Mucosa of descending colon (tissue), 3 donors: ENCODE measurements at places on chromosomes 5 and 9. TPM values are rescaled to one million over a fixed set of nuclear protein-coding genes. Genes with fewer than 3 reads are reported as not detected.
A peak's percentile ranks its signal among the peaks of the same experiment; 100 is the strongest.

DNA sequence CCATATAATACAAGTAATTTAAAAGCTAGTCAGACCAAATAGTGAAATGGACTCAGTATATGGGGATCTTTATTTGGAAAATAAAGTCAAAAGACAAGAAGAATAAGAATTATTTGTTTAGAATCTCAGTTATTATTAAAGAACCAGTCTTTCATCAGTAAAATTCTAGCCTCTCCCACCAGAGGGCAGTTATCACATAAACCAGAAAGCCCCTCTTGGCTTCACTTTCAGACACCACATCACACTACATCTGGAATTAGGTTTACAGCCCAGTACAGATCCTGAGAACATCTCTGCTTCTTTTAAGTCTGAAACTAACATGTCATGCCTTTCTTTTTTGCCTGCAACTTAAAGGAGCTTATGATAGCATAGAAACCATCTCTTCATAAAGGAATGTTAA lies 12.2 kb upstream of the HSPB3 start:
- no peak for DNase-seq

DNA sequence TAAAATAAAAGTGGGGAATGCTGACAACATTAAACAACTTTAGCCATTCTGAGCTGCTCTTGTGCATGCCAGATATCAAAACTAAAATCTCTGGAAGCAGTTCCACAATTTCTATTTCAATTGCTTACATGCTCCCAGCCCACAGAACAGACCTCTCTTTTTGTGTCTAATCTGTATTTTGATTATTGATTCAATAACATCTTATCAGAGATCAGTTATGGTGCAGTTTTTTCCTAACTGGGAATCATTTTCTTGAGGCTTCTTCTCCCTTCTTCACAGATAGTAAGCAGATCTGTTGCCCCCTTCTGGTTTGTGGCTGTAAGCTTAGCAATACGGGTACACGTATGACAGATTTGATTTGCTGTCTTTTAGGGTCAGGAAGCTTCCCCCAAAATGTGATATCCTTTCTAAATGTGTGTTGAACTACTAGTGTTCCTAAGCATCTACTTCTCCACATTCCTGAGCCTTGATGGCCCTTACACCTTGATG lies 39.4 kb downstream of the MRPS27 start:
- DNase-seq: no peak

SLC25A46 gene
- 49.1 TPM for total RNA-seq

DNA sequence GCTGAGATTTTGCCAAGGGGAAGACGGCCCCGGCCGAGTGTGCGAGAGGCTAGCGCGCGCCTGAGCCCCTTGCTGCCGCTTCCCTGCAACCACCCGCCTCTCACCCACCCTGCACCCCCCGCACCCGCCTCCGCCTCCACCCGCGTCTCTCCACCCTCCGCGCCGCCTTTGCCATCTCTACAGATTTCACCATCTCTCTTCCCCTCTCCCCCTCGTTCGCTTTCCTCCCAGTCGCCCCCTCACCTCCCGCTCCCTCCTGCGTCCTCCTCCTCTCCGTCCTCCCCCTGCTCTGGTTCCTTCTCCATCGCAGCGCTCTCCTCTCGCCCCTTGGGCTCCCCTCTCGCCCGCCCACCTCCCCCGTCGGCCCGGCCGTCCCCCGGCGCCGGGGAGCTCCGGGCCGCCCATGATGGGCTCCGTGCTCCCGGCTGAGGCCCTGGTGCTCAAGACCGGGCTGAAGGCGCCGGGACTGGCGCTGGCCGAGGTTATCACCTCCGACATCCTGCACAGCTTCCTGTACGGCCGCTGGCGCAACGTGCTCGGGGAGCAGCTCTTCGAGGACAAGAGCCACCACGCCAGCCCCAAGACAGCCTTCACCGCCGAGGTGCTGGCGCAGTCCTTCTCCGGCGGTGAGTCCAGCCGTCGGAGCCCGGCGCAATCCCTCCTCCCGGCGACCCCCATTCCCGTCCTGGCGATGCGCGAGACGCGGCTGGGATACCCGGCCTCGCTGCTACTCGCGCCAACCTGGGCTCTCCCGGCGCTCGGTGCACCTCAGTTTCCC lies at the start of gene PRDM12:
TSS of gene PRDM12 (plus strand) at position 344 of the 778 bp plus-strand sequence. CDS start at position 404, 60 bp downstream.
- no peak for DNase-seq

DNA sequence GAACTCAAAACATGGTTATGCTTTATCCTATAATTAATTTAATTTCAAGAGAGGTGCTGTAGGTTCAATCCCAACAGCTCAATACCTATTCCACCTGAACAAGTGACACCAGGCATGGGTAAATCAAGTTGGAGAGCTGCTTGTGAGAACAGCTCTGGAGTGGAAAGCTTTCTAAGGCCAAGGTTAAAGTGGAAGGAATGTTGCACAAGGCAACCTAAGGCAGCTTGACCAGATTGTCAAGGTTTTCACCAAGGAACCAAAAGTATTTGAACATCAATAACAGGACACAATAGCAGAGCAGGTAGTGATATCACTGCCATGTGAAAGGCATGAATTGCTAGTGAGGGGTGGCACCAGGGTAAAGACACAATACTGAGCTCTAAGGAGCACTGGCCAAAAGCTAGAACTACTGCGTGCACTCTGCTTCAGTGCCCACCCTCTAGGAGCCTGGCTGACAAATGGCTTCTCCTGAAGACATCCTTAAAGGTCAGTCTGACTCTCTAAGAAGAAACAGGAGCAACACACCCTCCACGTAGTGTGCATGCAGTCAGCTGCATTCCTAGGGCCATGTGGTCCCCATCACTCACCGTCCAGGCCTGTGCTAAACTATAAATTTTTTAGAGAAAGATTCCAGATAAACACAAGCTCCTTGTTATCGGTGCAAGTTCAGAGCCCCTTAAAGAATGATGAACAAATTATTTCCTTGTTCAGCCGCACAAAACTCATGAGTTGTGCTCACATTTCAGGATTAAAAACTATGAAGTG lies 677.7 kb upstream of the KLF4 start:
- DNase-seq: no peak

GRCh38 chr5:10307206-10308148 lies at the start of gene CMBL:
CMBL (minus strand) TSS chr5:10307902; CDS start chr5:10290762, 17,140 bp downstream.
- peak; percentile 74 for DNase-seq

BASP1 gene
- 10.6 TPM for total RNA-seq

DNA sequence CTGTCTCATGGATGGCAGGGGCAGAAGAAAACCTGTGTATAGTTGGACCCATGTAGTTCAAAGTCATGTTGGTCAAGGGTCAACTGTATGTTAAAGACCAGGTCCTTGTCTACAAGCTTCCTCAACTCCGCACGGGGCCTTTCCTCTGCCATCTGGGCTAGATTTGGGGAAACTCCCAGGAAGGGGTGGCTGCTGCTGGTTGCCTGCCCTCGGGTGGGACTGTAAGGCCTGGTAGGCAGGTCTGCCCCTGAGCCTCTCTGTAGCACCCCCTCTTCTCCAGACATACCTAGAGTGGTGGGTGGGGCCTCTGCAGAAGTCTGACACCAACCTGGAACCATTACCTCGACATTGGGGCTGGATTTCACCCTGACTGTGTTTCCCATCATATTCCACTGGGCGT lies 15.2 kb downstream of the ENHO start:
- DNase-seq: no peak

GRCh38 chr9:77793849-77794248 lies 145.7 kb upstream of the GNA14 start:
- DNase-seq: no peak

DNA sequence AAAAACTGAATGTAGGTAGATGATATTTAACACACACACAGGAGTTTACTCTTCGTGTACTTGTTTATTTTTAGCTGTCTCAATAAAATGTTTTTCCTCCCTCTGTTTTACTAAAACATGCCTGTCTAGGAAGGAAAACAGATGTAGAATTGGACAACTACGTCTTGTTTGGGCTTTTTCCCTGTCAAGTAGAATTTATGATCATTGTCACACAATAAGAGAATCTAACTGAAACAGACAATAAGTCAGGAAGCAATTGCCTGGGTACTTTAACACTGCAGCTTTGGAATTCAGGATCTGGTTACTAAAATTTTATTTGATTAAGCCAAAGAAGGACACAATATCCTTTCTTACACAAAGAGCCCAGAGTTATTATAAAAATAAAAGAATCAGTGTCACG lies 164.2 kb downstream of the ZDHHC21 start:
- no peak for DNase-seq

HMCN2 gene
- 28.1 TPM for total RNA-seq

GRCh38 chr5:97531549-97531948 lies 348.5 kb upstream of the RIOK2 start:
- DNase-seq: no peak

- DNase-seq: no peak
Observed at GRCh38 chr9:89738137-89738932, 133.5 kb downstream of the GADD45G start.

LCN10 gene
- total RNA-seq: 0.12 TPM

DNA sequence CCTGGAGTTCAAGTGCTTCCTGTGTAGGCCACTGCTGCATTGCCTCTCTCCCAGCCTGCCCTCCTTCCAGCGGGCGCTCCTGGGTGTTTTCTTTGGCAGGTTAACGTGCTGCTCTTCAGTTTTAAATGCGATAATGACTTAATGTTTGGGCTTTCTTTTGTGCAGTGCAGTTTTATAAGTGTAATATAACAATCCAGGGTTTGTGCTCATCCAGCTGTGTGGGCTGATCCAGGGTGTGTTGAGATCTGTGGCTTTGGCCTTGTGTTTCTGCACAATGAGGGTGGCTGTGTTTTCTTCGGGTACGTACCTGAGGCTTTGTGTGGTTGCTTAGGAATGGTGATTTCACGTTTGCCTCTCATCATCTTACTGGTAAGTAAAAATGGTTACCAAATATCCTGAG lies 50.6 kb downstream of the PCSK5 start:
- peak; percentile 73 for DNase-seq

SUSD3 gene
- total RNA-seq: 2.5 TPM

CD14 gene
- 35.8 TPM for total RNA-seq

DNA sequence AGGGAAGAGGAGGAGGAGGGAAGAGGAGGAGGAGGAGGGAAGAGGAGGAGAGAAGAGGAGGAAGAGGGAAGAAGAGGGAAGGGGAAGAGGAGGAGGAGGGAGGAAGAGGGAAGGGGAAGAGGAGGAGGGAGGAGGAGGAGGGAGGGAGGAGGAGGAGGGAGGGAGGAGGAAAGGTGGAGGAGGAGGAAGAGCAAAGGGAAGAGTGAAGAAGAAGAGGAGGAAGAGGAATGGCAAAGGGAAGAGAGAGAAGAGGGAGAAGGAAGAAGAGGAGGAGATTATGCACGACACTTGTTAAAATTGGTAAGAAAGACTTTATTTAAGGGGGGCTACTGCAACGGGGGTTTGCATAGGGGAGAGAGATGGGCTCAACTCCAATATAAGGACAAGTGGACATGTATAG lies 221.2 kb downstream of the SLIT3 start:
- DNase-seq: no peak

GRCh38 chr5:60024104-60024503 lies 130.6 kb upstream of the PDE4D start:
- no peak for DNase-seq

DMGDH gene
- 1.8 TPM for total RNA-seq

DNA sequence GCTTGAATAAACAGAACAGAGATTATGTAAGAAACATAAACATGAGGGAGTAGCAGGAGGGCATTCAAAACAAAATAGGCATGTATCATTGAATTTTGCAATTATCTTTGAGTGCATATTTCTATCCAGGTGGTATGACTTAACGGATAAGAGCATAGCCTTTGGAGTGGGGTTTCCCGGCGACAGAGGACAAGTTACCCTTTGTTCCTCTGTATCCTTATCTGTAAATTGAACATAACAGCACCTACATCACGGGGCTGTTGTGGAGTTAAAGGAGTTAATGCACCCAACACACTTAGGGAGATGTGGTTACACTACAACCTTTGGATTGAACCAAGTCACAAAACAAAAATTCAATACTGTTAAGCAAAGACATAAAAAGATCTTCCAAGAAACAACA lies 314.6 kb upstream of the KIF2A start:
- no peak for DNase-seq

DNA sequence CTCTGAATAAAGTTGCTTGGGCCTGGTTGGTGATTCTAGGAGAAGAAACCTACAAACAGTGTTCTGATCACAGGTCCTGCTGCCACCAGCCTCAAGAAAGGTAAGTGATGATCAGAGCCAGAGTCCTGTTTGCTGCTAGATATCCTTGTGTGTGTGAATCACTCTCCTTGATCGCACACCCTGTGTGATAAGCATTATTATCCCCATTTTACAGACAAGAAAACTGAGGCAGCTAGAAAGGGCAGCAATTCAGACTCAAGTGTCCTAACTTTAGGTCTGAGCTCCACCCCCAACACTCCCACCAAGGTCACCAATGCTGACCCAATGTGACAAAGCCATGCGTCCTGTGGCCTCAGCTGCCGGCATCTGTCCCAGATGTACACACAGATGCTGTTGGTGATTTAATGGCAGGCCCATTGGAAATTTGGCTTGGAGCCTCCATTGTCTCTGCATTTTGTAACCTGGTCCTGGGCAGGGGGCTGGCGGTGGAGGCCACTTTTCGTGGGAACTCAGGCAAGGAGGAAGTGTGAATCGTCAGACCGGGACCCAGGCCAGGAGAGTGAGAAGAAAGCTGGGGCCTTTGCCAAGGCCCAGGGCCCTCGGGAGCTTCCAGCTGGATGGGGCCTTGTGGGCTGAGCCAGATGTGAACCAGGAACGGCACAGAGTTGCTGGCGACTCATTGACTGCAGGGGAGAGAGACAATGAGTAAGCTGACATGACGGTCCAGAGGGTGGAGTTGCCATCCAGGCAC lies 29.8 kb upstream of the GGTA1 start:
- DNase-seq: peak; percentile 84

DNA sequence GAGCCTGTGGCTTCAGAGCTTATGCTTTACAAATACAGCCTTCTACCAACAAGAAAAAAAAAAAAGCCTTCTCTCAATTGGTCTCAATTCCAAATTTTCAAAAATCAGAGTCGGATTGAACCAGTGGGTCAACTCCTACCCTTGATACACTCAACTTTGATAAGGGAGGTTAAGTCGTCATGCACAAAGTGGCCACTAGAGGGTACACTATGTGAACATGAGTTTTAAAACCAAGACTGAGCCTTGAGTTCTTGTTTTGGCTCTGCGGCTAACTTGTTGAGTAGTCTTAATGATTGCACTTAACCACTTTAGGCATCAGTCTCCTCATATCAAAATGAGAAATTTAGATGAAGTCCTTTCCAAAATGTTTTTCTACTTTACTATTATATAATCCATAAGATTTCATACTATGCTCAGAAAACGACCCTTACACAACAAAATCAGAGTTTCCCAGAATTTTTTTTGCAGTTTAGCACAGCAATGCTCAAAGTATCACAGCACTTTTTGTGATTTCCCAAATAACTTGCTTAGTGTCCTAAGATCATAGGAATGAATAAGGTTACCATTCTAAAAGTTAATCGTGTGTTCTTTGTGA lies 92.9 kb upstream of the MTAP start:
- no peak for DNase-seq

GRCh38 chr5:84260939-84261338 lies 123.7 kb downstream of the EDIL3 start:
- no peak for DNase-seq

ARL10 gene
- 12.2 TPM for total RNA-seq

- no peak for DNase-seq
Observed at GRCh38 chr5:88515881-88516819, 247.5 kb upstream of the TMEM161B start.

GRCh38 chr9:98861781-98862504 lies 54.5 kb downstream of the GALNT12 start:
- no peak for DNase-seq

LAMC3 gene
- 0.73 TPM for total RNA-seq
